Stimulated activated CD8-positive, alpha-beta memory T cell treated with anti-CD3 and anti-CD28 coated beads, Interleukin-7, amount 100 ng/mL, for 24 hours (primary cell): ENCODE measurements at places on chromosomes 1 and 21.
A peak's percentile ranks its signal among the peaks of the same experiment; 100 is the strongest.

GRCh38 chr1:218451415-218451814, 106.3 kb downstream of the TGFB2 start:
- DNase-seq, result no peak

DNA sequence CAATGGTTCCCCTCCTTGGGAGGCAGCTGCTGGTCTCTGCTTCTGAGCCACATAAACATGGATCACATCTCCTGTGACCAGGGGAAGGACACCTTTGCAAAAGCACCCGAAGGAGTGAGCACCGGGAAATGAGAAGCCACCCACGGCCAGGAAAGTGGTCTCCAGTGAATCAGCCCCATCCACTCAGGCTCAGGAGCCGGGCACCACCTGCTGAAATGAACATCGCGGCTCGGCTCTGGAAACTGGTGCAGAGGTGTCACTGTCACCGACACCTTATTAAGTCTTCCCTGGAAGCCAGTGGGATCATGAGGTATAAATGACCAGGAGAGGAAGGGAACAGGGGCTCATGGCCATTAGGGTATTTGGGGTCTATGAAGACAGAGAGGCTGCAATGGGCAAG, 207.2 kb upstream of the C1orf174 start:
- DNase-seq, result no peak

DNA sequence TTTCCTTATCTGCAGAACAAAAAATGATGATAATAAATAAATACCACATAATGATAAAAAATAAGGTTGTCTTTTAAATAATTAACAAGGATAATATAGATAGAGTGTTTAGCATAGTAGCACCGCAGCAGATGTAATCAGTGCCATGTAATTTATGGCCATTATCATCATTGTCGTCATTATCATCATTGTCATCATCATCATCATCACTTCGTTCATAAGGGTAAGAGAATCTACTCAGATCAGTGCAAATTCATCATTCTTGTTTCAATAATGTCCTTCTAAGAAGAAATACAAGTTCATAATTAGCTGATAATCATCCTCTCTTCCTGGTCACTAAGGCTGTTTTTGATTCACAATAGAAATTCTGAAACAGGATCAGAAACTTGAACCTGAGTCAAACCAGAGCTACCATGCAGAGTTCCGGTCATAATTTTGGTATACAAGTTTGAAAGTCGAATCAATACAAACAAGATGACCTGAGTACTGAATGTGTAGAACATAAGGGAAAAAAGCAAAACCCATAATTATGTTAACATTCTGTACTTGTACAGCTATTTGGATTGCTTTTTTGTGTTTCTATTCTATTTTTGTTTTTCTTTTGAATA, 172.0 kb downstream of the LRRC40 start:
- DNase-seq, result no peak

DNA sequence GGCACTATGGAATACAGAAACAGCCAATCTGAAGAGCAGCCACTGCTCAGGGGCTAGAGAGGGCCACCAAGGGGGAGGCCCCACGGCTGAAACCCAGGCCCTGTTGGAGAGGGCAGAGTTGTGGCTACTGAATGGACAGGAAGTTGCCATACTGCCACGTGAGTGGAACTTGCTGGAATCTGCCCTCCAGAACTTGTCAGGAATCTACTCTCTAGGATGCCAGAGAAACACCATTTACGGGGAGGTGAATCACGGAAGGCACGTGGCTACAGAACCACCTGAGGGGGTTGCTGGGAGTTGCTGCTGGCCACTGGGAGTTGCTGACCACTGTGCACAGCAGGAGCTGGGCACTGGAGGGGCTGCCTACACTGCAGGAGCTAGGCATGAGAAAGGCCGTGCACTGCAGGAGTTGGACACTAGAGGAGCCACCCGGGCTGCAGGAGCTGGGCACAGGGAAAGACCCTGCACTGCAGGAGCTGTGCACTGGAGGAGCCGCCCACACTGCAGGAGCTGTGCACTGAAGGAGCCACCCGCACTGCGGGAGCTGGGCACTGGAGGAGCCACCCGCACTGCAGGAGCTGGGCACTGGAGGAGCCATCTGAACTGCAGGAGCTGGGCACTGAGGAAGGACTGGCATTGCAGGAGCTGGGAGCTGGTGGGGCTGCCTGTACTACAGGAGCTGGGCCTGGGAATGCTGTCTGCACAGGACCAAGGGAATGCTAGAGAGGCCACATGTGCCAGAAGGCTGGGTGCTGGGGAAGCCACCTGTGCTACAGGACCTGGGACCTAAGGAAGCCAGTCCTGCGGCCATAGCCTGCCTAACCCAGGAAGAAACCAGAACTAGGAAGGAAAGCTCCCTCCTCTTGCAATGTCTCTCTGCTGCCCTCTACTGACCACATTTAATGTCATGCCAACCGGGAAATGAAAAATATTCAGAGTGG, 343.4 kb downstream of the MATN1 start:
- DNase-seq, result no peak

DNA sequence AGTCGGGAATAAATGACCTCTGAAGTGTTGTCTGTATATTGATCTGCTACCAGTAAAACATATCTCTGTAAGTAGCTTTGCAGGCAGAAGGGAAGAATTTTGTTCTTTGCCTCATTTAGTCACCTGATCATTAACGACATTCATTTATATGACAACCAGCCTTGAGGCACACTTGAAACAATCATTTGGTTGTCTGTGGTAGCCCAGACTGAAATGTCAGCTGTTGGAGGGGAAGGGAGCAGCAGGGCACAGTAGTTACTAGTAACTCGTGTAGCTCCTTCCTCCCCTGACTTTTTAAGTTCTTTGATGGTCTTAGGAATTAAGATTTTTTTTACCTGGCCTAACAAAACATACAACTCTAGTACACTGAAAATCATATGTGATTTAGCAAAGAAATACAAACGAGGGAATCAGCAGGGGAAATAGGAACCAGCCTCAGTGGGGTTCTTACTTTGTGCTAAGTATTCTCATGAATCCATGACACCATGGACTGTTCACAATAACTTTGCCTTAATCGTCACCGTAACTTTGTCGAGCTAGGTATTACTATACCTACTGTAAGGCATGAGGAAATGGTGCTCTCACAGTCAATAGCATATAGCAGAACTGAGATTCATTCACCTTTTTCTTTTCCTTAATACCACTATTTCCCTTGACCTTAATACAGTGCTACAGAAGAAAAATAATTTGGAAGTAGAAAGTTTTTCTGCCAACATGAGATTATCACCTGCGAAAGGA, 6.4 kb downstream of the IL12RB2 start:
- DNase-seq, result no peak

- DNase-seq, result no peak
Observed at GRCh38 chr1:174678657-174679056, 230.9 kb downstream of the GPR52 start.

DNA sequence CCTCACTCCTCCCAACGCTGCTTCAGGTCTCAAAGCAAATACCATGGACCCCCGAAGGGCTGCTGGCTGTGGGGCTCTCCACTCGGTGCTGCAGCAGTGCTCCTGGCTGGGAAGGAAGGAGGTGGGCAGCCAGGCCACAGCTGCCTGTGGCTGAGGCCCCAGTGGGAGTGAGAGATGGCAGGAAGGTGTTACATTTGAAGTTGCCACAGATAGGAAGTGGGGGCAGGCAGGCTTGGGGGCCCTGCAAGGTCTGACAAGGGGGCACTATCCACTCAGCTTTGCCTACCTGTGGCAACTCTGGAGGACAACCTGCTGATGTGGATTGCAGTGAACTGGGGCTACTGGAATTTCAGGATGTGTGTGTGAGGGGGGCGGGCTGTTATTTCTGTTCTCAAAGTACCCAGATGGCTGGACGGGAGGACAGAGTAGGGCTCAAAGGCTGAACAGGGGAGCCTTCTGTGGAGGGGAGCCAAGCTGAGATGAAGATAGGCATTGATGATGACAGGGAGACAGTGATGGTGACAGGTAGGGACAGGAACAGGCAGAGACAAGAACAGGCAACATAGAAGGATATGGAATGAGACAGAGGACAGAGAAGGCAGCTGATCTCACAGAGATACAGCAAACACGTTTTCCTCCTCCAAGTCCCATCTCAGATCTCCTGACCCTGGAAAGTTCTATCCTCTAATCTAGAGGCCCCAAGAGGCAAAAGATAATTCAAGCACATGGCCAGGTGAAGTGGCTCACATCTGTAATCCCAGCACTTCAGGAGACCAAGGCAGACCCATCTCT, 1.8 kb downstream of the ZNF683 start:
- DNase-seq, result no peak

DNA sequence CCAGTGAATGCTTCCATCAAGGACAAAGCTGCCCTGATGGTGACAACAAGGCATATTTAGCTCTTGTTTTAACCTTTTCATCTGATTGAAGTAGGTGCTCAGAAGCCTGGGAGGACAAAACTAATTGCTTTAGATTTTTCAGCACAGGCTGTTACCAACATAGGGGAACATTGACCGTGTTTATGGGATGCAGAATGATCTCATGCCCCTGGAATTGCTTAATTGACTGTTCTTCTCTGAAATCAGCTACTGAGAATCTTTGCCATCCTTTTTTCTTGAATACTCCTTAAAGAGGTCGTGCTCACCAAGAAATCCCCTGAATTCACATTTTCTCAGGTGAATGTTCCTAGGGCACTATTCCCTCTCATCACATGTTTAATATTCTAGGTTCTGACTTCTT, 95.9 kb upstream of the CCDC190 start:
- no peak for DNase-seq

DNA sequence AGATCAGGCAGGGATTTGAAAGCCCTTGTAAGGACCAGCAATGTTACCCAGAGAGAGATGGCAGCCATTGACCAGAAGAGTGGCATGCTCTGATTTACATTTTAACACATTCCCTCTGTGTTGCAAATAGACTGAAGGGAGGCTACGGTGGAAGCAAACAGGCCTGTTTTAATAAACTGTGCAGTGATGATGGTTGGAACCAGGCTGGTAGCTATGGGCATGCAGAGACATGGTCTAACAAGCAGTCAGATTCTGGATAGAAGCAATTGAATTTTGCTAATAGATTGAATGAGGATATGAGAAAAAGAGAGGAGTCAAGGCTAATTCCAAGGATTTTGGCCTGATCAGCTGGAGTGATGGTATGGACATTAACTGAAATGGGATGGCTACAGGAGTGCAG, 32.3 kb upstream of the ZNF648 start:
- no peak for DNase-seq

GRCh38 chr1:230495891-230496385, 69.8 kb upstream of the PGBD5 start:
- no peak for DNase-seq

- peak; percentile 68 for DNase-seq
Observed at GRCh38 chr1:6602669-6603237, at the start of gene KLHL21. Gene KLHL21, minus strand, starts transcription at chr1:6602869. Its CDS starts 52 bp downstream, at chr1:6602817.

GRCh38 chr1:243549108-243549507, 293.3 kb downstream of the SDCCAG8 start:
- DNase-seq, result no peak

- DNase-seq, result no peak
Observed at GRCh38 chr1:160214481-160215140, 9.4 kb downstream of the PEA15 start.

GRCh38 chr1:34627465-34628240, 127.2 kb upstream of the GJB5 start:
- no peak for DNase-seq

DNA sequence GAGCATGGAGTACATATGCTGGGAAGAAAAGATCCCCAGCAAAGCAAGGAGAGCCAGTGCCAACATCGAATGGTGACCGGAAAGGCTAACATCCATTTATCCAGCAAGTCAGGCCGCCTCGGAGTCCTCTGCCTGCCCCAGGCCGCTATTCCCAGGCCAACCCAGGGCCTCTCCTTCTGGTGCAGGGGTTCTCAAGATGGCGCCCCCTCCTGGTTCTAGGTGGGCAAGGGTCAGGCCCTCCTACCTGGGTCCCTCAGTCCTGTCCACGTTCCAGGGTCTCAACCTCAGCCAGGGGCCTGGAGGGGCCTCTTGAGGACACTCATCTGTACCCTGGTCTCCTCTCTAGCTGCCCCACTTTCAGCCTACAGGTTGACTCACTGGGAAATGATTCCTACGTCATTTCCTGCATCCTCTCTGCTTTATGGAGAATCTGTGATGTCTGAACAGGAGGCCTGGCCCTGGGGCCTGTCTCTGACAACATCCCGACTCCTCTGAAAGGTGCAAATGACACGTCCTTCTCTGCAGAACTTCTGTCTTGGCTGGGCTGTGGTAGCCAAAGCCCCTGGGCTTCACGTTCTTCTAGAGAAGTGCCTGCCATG, 145.3 kb downstream of the PSMG1 start:
- no peak for DNase-seq

- no peak for DNase-seq
Observed at GRCh38 chr1:9319789-9320519, 27.3 kb downstream of the SPSB1 start.

DNA sequence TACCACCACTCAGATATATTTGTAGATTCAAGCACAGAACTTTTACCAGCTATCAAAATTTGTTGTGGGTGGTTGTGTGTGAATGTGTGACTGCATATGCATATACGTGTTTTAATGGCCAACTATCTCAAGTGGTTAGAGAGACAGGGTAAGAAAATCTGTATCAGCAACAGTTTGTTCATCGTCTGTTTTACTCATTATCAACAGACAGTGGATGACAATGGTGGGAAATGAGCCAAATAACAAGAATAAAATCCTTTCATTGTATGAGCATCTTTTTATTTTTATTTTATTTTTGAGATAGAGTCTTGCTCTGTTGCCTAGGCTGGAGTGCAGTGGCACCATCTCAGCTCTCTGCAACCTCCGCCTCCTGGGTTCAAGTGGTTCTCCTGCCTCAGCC, 22.7 kb upstream of the DYNLT5 start:
- DNase-seq, result no peak

- DNase-seq, result no peak
Observed at GRCh38 chr1:181430015-181430885, 53.1 kb upstream of the CACNA1E start.

DNA sequence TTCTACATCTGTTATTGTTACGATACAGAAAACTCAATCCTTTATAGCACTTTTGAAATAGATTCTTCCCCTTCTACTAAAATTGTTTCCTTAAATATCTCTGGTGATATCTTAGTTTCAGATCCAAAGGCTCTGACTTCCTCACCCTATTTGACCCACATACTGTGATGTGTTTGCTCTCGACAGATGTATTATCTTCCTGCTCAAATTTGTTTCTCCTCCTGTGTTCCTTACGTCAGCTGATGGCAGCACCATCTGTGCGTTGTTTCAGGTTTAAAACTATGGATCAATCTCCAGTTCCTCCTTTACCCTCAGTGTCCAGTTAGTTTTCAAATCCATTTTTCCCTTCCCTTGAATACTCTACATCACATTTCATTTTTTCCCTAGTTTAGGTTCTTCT, 274.4 kb downstream of the RYR2 start:
- DNase-seq, result no peak

DNA sequence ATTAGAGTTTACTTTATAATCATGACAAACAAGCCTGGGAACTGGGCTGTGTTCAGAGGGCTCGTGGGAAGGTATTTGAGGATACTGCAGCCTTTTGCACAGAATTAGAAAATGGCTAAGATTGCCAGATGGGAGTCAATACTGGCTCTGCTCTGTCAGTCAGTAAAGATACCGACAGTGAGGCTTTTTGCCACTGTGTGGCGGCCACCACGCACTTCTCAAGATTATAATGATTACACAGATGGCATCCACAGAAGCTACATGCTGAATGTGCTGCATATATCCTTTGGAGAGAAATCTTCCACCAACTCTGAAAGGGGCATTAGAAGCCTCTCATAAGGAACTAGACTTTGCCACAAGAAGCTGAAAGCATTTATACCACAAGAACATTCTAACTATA, 213.4 kb upstream of the PTBP2 start:
- DNase-seq, result no peak

- DNase-seq, result no peak
Observed at GRCh38 chr1:221884821-221885220, 142.9 kb upstream of the DUSP10 start.

GRCh38 chr1:235657269-235657668, 7.7 kb upstream of the GNG4 start:
- DNase-seq, result no peak

- DNase-seq, result no peak
Observed at GRCh38 chr1:219020846-219021245, 152.8 kb upstream of the LYPLAL1 start.
